ENCODE measurements at places on chromosomes 5 and 9. TPM values are rescaled to one million over a fixed set of nuclear protein-coding genes. Genes with fewer than 3 reads are reported as not detected.
A peak's percentile ranks its signal among the peaks of the same experiment; 100 is the strongest.

TMEM252 gene
- not detected for total RNA-seq

DNA sequence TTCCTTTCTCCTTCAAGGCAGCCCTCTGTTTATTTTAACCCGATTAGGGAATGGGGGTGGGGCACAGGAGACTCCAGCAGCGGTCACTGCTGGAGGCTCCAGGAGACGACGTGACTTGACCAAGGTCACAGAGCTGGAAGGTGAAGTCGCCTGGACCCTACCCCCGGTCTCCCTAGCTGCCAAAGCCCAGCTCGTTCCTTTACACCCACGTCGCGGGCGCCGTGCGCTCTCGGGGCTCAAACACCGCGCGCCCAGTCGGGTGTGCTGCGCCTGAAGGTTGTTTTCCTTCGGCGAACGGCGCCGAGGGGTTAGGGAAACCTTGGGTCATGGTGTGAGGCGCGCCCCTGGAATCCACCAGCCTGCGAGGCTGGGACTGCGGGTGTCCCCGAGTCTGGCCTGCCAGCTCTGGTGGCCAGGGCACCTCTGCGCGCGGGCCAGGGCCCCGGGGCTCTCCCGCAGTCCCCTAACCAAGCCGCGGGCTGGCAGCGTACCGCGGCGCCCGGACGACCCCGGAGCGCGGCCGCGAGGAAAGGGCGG, 747 bp upstream of the UNC5A start:
- no peak for DNase-seq

RNF14 gene
- 57.2 TPM for total RNA-seq

DNA sequence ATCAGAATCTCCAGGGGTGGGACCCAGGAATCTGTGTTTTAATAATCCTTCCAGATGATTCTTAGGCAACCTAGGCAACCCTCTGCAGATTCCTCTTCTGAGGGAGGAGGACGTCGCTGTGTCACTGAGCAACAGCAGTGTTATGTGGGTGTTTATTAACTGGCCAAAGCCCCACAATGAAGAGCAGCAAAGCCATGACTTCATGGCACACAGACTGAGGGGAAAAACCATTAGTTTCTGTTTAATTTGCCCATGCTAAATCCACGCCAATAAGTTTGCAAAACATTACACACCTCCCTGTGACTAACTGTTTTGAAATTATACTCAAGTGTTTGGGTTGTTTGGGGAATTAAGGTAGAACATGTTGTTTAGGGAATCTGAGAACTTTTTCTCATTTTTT, 83.7 kb upstream of the TMED7 start:
- no peak for DNase-seq

DNA sequence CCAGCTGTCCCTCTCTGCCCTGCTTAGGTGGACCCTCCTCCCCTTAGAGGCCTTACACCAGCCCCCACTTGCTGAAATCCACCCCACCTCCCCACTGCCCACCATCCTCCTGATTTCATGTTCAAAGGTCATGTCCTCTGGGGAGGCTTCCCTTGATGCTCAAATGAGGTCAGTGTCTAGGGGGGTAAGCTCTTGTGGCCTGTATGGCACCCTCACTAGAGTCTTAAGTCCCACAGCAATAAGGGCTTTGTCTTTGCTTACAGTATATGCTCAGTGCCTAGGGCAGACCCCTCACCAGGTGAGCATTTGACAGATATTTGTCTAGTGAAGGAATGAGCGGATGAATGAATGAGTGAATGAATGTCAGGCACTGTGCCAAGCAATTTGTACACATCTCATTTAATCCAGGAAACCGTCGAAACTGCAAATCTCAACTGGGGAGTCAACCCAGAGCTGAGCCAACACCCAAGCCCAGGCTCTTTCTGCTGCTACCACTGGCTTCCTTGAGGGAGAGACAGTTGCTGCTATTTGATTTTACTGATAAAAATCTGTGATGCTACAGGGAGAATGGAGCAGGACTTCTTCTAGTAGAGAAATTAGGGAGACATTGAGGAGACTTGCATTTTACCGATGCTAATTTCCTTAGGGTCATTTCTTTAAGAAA, 101.9 kb downstream of the IQGAP2 start:
- no peak for DNase-seq

GRCh38 chr9:99365233-99365980, 143.3 kb downstream of the SEC61B start:
- peak; percentile 21 for DNase-seq

DNA sequence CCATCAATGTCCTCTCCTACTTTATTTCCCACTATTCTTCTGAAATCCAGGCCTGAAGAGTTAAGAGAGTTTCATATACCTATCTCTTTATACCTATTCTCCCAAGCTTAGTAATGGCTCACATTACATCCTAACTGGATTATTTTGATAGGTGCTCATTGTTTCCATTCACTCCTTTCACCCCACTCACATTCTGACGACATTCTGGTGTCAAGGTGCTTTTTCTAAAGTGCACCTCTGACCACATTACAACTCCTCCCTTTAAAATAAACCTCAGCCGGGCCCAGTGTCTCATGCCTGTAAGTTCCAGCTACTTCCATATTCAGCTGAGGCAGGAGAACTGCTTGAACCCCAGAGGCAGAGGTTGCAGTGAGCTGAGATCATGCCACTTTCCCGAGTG, 417.1 kb downstream of the BNC2 start:
- DNase-seq, result no peak

- DNase-seq, result no peak
Observed at GRCh38 chr9:87346061-87346665, 151.5 kb upstream of the DAPK1 start.

DNA sequence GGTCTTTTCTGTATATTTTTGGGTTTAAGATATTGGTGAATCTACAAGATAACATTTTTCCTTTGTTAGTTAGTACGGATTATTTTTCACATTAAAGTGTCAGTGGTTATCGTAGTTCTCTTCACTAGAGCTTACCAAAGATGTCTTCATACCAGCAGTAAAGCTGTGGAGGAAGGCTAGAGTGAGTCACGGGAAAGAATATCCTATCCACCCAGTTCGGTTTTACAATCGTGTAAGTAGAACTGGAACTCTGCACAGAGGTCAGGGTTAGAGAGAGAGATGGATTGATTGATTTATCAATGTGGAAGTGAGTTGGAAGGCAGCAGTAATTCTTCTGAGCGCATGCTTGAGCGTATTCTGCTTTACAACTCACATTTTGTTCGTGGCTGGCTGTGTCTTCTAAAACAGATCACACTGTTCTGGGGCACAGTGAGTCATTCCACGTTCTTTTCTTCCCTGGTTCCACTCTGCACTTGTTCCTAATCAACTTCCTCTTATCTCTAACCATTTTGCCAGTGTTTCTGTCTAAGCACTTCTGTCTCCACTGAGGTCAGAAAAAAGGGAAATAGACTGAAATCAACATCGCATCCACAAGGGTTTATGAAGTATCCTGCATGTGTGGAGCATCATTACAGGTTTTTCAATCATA, 86.5 kb upstream of the ARRDC3 start:
- DNase-seq, result no peak

DNA sequence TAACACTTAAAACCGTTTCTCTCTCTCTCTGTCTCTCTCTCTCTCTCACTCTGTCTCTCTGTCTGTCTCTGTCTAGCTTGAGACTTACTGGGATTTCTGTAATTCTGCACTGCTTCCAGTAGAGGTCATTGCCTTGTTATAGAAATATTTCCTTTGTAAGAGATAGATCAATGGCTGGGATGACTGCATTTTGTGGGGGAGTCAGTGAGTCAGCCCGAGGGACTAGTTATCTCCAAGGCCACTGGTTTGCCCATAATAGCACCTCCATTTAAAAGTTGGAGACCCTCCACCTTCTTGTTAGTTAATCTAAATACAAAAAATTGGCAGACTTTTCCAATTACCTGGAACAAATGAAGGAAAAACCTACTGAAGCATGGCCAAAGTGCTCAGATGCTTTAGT, 547.2 kb downstream of the LRRC70 start:
- peak; percentile 36 for DNase-seq

NMUR2 gene
- total RNA-seq, result not detected

- DNase-seq, result no peak
Observed at GRCh38 chr5:164597293-164597900, 1092.0 kb downstream of the MAT2B start.

GRCh38 chr9:12391839-12392509, 301.2 kb upstream of the TYRP1 start:
- no peak for DNase-seq

CCDC107 gene
- total RNA-seq, result 26.5 TPM

SPOCK1 gene
- 2.6 TPM for total RNA-seq

DNA sequence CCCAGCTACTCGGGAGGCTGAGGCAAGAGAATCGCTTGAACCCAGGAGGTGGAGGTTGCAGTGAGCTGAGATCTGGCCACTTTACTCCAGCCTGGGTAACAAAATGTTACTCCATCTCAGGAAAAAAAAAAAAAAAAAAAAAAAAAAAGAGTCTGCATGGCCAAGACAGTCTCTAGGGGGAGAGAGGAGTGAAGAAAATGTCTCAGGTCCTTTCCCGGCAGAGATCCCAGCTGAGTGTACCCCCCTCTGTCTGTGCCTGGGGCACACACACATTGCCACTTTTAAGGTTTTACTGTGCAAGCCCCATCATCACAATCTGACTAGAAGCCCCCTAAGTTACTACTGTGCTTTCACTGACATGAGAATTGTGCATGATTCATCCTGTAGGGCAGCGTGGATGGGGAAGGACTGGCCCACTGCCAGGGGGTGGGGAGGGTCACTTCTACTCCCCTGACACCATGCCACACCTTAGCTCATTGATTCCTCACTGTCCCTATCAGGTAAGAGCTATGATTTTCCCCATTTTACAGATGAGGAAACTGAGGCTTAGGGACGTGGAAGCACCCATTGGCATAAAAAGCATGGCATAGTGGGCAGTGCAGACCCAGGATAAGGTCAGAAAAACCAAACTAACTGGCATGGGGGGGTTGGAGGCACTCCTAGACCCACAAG, 102.3 kb upstream of the LARP1 start:
- DNase-seq, result peak; percentile 23

DNA sequence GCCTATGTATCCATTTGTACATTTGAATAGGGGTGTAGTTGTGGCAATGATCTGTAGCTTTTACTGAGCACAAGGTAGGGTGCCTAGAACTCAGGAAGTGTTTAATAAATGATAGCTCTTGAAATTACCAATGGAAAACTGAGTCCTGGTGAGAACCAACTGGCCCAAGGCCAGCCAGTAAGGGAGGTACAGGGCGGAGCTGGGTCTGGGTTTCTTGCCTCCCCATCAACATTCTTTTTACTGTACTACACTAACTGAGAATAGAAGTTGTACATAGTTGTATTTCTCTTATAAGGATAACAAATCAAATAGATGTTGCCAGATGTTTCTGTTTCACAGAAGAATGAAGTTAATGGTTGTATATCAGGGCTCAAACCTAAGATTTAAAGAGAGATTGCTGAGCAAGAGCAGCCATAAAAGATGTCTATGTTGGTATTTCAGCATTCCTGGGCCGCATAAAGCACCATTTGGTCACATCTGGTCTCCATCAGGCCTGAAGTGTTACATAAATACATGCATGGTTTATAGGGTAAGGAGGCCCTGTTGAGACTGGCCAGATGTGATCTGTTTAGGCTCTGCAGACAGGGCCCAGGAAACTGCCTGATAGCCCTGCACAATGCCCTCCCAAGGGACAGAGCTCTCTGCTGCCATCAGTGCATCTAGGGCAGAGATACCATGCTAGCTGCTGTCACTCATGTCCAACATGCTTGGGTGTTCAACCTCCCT, 210.5 kb downstream of the NXNL2 start:
- DNase-seq, result peak; percentile 63

- no peak for DNase-seq
Observed at GRCh38 chr5:148834689-148835088, 8.3 kb downstream of the ADRB2 start.

DNA sequence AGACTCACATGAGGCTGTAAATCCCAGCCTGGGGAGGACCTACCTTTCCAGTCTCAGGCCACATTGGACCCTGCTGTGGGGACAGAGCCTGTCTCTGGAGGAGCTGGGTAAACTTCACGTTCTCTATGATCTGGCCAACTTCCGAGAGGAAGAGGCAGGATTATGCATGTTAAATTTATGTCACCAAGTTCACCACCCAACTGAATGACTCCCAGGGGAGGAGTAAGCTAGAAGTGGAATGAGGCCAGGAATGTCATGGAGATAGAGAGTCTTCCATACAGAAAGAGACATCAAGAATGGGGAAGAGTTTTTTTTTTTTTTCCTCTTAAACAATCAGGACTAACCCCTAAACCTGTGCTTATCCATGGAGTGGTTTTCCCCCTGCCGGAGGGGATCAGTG, 90.3 kb upstream of the PALM2AKAP2 start:
- no peak for DNase-seq

WNT8A gene
- not detected for total RNA-seq

GRCh38 chr9:72911816-72912215, 41.0 kb downstream of the ALDH1A1 start:
- DNase-seq, result no peak

SCGB3A1 gene
- not detected for total RNA-seq

DNA sequence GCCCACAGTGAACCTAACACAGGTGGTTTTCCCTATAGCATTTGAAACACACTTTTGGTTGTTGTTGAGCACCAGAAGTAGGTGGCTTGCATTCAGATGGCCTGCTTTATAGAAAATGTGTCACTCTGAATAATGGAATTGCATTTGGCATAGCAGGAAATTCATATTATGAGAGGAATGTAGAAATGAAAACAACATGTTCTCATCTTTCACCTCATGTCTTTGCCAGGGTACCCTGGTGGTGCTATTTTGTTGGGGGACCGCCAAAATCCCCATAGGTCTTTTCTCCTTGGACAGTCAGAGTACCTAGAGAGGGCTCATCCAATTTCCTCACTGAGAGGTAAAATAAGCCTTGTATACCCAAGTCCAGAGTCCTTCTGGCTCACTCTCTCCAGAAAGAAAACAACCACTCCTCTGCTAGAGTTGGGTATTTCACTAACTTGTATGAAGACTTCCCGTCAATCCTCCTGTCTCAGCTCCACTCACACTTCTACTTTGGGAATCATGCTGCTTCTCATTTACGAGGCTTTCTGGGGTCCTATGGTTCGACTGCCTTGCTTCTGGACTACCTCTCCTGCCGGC, 67.4 kb downstream of the MRPS27 start:
- DNase-seq, result no peak

DNA sequence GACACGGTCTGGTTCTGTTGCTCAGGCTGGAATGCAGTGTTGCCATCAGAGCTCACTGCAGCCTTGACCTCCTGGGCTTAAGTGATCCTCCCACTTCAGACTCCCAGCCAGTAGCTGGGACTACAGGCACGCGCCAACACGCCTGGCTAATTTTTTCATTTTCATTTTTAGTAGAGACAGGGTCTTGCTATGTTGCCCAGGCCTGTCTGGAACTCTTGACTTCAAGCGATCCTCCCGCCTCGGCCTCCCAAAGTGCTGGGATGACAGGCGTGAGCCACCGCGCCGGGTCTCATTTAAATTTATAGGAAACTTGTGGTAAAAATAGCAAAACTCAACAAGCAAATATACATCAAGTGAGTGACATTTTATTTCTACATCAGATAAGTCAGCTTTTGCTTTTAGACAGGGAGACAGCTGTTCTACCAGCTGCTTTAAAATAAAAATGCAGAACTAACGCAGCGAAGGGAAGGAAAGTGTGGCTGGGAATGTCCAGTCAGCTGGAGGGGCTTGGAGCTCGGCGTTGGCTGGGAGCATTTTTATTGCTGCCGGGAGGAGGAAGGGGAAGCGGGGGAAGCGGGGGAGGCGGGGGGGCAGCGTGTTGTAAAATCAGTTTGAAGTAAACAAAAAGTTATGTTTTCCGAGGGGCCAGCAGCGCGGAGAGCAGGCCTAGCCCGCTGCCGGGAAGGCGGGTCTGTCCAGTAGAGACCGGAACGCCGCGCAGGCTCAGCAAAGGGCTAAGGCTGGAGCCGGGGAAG, 707 bp upstream of the ZFYVE16 start:
- no peak for DNase-seq

PCDHA10 gene
- 11.3 TPM for total RNA-seq

GRCh38 chr5:158819095-158819494, 280.6 kb downstream of the EBF1 start:
- DNase-seq, result no peak

CDO1 gene
- total RNA-seq, result 27.1 TPM
